ENCODE measurements at places on chromosomes 3 and 15.

GRCh38 chr15:99983886-99984286, 250.6 kb upstream of the LYSMD4 start:
- DNase-seq: no peak

DNA sequence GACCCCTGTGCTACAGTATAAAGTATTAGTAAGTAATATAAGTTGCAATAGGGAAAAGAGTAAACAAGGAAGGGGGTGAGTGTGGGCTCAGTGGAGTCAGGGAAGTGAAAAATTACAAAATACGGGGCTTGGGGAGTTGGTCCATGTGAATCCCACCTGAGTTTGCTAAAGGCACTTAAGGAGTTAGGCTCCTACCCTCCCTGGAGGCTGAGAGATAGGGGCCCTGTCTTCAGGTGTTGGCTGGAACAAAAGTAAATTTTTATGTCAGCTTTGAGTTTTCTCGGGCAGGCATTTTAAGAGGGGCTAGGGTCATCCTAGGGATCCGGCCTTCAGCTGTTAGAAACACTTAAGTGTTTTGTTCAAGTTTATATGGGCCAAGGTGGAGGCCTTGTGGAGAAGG, 8.2 kb downstream of the TRPC1 start:
- DNase-seq: no peak

- no peak for DNase-seq
Measured at GRCh38 chr15:42939841-42940240, 19.3 kb upstream of the TTBK2 start.

GRCh38 chr3:10983219-10983916, 9.2 kb upstream of the SLC6A1 start:
- no peak for DNase-seq

- DNase-seq: no peak
Measured at GRCh38 chr15:77749236-77749997, 116.7 kb upstream of the LINGO1 start.

GRCh38 chr3:129611812-129612533, 5.5 kb upstream of the PLXND1 start:
- DNase-seq: no peak

DNA sequence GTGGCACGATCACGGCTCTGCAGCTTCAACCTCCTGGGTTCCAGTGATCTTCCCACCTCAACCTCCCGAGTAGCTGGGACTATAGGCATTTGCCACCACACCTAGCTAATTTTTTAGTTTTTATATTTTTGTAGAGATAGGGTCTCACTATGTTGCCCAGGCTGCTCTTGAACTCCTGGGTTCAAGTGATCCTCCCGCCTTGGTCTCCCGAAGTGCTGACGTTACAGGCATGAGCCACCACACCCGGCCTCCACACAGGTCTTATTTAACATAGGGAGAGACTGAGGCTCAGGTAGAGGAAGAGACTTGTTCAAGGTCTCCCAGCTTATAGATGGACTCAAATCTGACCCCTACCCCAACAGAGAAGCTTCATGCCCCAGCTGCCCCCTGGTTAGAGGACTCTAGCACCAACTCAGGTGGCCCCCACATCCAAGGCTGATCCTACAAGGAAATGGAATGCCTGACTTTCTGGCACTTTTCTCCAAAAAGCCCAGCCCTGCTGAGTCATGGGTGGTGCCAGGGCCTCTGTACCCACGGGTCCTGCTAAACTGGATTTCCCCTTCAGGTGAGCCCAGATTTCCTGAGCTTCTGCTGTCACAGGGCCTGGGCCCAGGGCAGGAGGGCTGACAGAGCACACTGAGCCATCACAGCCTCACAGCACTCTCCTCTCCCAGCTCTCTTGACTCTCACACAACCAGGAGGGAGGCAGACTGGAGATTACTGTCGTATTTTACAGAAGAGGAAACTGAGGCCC, 5.6 kb downstream of the TMEM40 start:
- DNase-seq: no peak

DNA sequence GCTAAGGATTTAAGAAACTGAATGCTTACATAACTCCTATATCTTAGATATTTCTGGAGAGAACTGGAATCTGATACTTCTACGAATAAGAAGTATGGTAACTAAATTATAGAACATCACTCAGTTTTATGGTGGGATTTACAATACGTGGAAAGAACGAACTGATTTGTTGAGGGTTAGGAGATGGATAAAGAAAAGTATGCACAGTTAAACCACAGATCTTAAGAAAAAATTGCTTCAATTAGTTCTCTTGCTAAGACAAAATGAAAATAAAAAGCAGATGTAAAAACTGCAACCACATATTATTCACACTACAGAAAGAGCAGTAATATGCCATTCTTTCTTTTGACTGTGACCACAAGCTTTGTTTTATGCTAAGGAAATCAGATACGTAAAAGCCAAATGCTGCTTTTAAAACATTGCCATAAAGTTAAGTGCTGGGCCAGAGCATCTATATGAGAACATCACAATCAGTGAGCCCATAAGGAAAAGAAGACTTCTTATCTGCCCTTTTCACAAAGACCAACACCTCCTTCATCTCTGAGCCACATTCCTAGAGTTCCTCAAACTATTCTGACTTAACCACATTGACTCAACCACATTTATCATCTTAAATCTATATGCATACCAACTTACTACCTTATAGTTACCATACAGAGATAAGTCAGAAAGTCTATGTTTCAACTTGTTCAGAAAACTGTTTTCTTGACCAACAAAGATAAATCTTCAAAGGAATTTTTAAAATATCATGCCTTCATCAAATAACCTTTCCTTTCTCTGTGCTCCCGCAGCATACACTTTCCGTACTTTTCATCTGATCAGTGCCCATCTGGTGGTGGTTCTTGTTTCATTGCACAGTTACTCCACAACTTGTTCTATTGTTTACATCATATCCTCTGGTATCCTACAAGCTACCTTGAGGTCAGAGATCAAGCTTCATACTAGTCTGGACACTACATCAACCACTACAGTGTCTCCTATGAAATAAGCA, 61.7 kb downstream of the FSIP1 start:
- no peak for DNase-seq

DNA sequence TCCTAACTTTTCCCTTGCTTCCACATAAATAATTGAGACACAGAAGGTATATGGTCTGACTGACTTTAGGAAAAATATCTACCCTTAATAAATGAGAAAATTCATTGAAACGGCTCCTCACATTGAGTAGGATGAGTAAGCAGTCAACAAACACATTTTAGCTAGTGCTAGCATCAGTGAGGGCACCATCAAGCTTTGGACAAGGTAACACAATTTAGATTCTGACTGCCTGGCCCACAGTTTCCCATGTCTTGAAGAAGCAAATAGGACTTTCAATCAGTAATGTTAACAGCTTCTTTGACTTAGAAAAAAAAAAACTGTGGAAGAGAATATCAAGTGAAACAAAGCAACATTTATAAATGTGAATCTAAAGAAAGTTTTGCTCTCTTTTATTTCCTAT, 70.1 kb upstream of the MBNL1 start:
- DNase-seq: no peak

DNA sequence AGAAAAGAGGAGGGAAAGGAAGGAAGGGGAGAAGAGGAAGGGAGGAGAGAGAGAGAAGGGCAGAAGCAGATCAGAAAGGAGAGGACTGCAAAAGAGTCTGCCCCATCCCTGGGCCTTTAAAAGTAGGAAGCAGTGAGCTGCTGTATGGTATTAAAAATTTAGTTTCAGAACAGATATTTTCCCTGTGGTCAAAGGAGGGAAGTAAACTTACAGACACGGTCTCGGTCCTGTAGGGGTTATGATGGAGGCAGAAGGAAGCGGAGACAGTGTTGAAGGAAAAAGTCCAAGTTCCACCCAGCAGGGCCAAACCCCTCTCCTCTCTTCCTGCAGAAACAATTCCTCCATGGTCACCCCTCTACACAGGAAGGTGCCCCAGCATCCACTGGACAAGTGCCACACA, 122.0 kb upstream of the PROK2 start:
- no peak for DNase-seq

DNA sequence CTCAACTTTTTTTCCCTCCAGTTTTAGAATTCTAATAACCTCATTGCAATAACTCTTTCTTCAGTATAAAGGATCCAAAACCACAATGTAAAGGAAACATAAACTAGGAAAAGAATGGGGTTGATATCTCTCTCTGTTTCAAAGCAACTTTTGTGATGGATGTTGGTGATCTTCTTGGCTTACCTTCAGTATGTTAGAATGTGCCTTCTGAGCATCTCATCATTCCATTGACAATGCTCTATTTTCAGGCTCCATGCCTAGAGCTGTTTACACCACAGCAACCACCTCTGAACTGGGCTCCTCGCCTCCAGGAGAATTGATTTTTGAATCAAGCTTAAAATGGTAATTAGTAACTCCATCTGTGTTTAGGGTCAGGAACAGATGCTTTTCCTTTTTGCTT, 6.6 kb downstream of the NLGN1 start:
- no peak for DNase-seq

GRCh38 chr3:37627951-37628620, 233.6 kb upstream of the CTDSPL start:
- no peak for DNase-seq

DNA sequence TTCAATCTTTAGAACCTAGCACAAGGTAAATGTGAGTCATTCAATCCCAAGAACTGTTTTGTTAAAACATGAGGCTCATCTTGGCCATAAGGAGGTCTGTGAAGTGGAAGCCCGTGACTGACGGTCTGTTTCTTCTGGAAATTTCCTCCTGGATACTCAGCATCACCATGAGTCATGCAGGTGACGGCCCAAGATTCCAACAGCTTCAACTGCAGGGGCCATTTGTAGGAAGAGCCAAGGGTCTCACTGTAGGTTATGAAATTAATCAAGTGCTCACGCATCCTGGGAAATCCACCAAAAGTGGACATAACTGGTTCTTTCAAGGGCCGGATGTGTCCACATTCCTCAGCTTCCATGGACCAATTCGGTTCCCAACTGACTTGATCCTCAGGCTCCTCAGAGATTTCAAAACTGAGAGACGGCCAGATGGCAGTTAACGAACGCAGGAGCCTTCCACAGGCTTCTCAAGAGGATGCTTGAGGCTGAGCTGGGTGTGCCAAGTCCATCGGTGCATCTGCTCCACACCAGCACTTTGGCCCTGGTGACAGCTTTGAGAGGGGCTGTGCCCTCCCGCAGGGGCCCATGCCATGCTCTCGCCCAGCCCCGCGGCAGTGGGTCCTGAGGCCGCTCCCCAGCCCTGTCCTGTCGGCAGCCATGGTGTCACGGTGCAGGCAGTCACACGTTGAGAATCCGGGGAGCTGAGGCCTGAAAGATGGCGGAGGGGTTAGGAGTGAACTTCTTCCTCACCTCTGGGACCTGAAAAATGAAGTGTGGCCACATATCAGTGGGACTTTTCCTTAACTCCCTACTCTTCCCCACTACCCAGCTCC, 8.5 kb downstream of the MAP6D1 start:
- DNase-seq: peak; percentile 96

- no peak for DNase-seq
Measured at GRCh38 chr15:41806291-41807181, 21.4 kb upstream of the JMJD7 start.

- no peak for DNase-seq
Measured at GRCh38 chr3:52844290-52844975, 9.6 kb upstream of the MUSTN1 start.

- DNase-seq: no peak
Measured at GRCh38 chr3:72102112-72102616, 317.2 kb upstream of the PROK2 start.

DNA sequence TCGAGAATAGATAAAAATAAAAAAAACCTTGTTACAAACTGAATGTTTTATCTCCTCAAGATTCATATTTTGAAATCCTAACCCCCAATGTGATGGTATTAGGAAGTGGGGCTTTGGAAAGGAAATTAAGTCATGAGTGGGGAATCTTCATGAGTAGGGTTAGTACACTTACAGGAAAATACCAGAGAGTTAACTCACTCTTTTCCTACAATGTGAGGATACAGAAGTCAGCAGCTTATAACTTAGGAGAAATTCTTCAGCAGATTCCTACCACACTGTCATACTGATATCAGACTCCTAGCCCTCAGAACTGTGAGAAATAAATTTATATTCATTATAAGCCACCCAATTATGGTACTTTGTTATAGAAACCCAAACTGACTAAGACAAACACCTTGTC, 453.1 kb downstream of the GBE1 start:
- DNase-seq: no peak

DNA sequence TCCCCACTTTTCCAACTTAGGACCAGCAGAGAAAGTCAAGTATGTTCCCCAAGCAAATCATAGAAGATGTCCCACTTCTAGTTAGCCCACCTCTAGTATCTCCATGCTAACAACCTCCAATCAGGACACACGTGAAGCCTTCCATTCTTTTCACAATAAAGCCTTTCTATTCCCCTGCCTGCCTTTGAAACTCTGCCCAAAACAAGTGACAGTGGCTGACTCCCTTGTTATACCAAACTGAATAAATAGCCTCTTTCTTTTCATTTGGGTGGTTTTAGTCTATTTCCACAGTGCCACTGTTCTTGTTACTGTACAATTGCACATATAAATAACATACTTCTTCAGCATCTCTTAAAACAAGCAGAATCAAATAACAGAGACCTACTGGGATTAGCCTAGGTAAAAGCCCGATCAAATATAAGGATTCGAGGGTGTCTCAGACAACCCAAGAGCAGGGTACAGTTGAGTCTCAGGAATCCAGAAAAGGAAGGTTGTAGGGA, 118.0 kb upstream of the NPHP3 start:
- DNase-seq: no peak

- no peak for DNase-seq
Measured at GRCh38 chr3:129045675-129046036, 14.9 kb upstream of the GP9 start.

- no peak for DNase-seq
Measured at GRCh38 chr3:185208823-185209222, 45.0 kb downstream of the EHHADH start.

- no peak for DNase-seq
Measured at GRCh38 chr3:154135511-154136173, 14.5 kb downstream of the ARHGEF26 start.

GRCh38 chr3:127493924-127494646, 96.4 kb downstream of the TPRA1 start:
- DNase-seq: no peak
